ENCODE measurements at places on chromosomes 2 and 18.

DNA sequence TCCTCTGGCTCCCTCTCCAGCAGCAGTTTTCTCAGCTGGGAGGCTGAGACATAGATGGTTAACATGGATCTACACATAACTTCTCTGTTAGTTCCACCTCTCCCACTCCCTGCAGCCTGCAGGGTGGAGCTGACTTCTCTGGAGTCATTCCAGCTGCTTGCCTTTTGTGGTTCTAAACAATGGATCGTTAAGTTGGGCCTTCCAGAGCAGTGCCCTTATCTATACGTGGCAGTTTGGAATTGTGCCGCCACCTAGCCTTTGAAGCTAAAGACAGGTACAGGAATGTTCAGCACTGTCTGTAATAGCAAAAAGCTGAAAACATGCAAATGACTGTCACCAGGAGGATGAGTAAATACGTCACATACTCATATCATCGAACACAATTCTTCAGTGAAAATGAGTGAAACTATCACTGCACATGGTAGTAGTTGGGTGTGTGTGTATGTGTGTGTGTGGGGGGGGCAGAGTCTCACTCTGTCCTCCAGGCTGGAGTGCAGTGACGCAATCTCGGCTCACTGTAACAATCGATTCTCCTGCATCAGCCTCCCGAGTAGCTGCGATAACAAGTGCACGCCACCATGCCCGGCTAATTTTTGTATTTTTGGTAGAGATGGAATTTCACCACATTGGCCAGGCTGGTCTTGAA is 50.3 kb downstream of the SH2D6 start:
- DNase-seq, result no peak

- DNase-seq, result no peak
Measured at GRCh38 chr2:241317391-241317790, 1.7 kb downstream of the SEPTIN2 start.

- peak; percentile 71 for DNase-seq
Measured at GRCh38 chr2:117087535-117088291, 726.8 kb upstream of the DDX18 start.

GRCh38 chr2:158890296-158890905 is 78.0 kb upstream of the TANC1 start:
- DNase-seq, result no peak

- DNase-seq, result no peak
Measured at GRCh38 chr2:2254206-2254605, 76.9 kb downstream of the MYT1L start.

Measured in NCI-H345 (cell line).